AG09319 (cell line): ENCODE measurements at places on chromosomes 12 and 14.

DNA sequence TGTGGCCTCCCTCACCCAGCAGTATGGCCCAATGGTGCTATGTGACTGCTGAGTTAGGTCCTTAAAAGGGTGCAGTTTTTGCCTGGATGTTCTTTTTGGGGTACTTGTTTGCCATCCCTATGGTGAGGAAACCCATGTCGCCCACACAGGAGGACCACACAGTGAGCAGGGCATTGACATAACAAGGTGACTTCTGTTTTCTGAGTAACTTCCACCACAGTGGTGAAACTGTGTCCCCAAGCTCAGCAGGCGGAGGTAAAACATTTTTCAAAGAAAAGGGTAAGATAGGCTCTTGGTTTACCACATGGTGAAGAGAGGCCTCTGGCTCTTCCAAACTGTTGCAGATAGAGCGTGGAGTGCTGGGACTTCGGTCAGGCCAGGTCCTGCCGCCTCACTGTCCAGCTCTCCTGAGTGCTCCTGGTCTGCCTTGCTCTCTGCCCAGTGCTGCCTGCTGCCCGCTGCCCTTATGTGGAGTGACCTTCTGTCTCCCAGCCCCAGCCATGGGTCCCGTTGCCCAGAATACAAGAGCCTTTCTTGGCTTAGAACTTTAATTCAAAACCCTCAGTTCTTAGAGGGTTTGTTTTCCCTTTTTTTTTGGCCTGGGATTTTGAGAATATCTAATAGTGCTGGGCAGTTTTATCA lies 54.0 kb downstream of the TRAF3 start:
- no peak for DNase-seq

DNA sequence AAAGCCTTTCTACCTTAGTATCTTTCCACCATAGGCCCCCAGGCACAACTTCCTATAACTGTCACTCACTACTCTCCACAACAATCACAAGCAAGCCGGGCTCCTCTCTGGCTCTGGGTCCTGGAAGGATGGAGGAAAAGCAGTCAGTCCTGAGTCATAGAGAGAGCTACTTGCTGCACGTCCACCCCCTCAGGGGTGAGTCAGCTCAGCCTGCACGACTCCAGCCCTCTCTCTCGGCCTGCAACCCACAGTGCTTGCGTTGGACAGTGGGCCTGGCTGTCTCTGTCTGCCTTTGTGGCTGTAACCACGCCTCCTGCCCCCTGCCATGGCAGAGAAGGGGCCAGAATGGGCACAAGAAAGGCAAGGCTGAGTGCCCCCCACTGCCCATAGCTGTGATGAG lies 154.1 kb upstream of the FKBP4 start:
- peak; percentile 84 for DNase-seq

DNA sequence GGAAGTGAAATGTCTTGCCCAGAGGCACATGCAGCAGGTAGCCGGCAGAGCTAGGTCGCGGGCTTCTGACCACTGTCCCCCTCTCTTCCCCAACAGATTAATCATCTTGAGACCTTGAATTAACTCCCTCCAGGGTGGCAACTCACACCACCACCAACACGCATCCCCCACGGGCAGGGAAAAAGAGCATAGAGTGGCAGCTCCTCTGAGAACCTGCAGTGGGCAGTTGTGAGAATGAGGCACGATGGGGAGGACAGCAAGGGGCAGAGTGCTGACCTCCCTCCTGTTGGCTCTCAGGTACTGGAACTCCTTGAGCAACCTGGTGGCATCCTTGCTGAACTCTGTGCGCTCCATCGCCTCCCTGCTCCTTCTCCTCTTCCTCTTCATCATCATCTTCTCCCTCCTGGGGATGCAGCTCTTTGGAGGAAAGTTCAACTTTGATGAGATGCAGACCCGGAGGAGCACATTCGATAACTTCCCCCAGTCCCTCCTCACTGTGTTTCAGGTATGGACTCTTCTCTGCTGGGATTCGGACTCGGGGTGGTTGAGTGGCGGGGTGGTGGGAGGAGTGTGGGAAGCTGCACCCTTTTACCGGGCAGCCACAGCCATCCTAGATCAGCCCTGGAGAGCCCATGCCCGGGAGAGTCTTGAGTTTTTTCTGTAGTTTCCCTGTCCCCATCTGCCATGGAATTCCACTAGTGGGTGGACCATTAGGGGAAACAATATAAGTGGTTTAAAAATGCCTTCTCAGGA lies 213.3 kb upstream of the FKBP4 start:
- DNase-seq, result no peak

DNA sequence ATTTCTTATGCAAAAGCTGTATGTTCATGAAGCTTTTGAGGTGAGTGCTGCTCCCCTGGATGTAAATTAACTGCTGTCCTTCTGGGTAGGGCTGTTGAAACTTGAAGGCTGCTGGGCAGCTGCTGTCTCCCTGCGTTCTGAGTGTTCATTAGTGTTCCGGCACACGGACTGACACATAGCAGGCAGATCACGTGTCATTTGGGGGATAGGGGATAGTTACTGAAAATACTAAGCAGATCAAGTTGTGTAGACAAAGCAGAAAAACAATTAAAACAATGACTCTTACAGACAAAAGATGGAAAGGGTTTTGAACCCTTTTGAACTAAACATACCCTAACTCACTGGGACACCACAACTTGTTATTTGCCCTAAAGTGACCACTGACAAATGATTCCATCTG lies 82.5 kb downstream of the PRICKLE1 start:
- DNase-seq, result no peak

DNA sequence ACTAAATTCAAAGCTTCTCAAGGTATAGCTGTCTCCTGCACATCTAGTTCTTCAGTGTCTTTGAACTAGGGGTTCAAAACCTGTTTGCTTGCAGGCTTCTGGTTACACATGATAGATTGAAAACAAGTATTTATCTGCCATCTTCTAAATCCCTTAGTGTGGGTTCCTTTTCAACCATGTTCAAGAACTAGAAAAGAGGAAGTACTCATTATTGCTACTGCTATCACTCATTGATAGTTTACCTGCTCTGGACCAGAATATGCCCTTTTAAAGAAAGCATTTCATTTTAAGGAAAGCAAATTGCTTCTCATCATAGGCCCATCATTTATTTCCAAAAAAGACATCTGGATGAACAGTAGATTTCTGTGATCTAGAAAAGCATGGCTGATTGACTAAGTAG lies 37.1 kb upstream of the VSX2 start:
- no peak for DNase-seq

GRCh38 chr12:131101703-131102492 lies 148.2 kb downstream of the ADGRD1 start:
- no peak for DNase-seq

GRCh38 chr12:66103016-66103913 lies 27.3 kb downstream of the LLPH start:
- no peak for DNase-seq

- DNase-seq, result no peak
These were observed 100.7 kb downstream of the DUSP16 start for GRCh38 chr12:12461923-12462315.

DNA sequence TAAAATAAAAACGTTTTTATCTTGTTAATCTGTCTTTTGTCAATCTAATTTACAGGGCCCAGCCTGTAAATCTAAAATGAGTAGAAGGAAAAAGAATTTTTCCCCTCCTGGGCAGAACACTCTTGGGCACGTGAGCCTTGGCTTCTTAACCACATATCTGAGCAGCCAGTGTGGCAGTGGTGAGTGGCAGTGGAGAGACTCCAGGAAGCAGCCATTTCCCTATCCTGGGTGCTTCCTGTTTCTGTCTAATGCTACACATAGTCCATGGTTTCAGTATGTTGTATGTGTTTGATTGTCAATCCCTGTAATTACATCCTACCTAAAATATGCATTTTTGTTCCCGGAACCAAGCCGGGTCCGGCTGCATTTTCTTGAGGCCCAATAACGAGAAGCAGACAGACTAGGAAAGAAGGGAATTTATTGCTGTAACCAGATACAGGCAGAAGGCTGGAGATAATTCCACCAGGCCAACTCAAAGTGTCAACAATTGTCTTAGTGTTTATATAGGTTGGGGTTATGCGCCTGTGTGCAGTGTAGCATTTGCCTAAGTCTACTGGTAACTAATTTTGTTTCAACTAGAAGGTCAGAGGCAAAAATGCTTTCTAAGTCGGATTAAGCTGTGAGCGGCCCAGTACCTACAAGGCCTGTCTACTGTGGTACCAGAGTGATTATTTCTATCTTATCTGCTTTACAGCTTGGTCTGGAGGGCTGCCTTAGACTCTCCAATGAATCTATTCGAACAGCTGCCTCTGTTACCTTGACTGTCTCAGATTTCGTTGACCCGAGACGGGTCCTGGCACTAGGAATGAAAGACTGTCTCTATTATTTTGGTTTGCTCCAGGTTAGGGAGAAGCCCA lies 82.4 kb upstream of the RESF1 start:
- DNase-seq, result no peak

DNA sequence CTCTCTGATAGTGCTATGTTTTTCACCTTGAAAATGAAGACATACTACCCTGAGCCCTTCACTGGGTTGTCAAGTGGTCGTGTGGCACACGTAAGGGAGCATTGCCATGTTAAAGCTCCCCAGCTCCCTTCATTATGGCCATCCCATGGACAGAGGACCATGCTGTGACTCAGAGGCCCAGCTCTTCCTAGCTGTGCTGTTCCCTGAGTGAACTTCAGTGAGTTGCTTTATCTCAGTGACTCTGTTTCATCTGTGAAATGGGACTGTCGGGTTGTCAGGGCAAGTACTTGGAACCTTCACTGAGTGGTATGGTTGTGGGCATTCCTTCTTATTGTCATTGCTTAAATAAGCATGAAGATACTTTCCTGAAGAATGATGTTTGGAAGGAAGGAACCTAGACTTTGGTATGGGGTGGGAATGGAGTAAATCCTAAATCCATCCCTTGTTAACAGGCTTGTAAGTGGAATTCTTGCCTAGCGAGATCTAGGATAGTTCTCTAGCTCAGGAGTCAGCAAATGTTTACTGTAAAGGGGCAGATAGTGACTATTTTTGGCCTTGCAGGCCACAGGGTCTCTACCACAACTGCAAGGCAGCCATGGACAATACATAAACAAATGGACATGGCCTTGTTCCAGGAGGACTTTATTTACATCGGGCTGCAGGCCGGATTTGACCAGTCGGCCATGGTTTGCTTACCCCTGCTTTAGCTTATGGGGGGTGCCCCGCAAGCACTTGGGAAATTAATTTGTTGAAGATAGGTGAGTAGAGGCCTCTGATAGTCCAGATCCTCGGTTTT lies 283.5 kb downstream of the ZFP36L1 start:
- DNase-seq, result no peak

DNA sequence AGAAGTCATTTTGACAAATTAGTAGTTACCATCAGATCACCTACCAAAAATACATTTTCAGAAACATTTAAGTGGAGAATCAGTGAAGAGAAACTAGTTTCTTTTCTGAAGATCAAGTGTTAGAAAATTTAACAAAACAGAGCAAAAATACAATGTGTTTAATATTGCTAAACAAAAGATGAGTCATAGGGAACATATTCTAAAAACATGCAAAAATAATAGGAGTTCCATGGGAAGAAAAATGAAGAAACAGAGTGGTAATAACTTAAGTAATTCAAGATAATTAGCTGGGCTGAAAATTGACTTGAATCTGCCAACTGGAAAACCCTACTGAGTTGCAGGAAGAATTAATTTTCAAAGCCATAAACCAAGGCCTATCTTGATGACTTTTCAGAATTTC lies 111.5 kb upstream of the KITLG start:
- DNase-seq, result no peak

DNA sequence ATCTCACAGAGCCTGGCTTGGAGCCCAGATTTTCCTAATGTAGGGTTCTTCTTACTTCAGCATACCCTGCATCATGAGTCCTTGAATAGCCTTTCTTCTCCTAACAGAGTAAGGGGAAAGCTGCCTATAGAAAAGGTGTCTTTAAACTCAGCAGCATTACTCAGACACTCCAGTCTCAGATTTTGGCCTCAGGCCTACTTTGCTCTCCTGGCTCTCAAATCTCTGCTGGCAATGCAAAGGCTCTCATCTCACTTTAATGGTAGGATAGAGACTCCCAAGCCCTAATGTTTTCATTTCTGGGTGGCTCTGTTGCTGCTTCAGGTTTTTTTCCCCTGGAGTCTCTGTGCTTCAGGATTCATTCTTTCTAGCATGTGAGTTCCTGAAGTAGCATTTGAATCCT lies 9.1 kb upstream of the NKX2-8 start:
- no peak for DNase-seq
